Fibroblast of gingiva (primary cell): ENCODE measurements at places on chromosomes 6 and 20.

GRCh38 chr6:144619966-144620365 is 334.8 kb downstream of the UTRN start:
- DNase-seq = no peak

DNA sequence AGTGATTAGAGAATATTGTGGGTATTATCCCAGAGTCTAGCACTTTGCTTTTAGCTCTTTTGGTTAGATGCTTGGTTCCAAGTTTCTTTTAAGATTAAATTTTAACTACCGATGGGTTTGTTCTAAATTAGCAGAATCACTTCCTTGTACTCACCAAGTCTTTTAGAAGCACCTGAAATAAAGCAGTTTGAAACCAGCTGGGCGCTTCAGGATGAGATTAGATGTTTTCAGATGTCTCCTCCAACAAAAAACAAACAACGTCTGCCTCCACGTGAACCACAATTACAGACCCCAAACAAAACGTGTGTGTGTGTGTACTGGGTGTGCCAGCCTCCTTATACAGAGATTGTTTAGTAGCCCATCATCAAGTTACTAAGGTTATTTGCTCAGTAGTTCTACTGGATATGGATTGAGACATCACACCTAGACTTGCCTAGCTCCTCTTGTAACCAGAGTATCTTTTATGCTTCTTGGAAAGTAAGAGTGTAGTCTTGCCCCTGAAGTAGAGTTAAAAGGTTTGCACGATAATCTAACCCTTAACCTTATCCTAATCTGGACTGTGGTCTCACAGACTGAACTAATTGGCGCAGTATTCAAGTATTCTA is 2.3 kb downstream of the DSTN start:
- no peak for DNase-seq

DNA sequence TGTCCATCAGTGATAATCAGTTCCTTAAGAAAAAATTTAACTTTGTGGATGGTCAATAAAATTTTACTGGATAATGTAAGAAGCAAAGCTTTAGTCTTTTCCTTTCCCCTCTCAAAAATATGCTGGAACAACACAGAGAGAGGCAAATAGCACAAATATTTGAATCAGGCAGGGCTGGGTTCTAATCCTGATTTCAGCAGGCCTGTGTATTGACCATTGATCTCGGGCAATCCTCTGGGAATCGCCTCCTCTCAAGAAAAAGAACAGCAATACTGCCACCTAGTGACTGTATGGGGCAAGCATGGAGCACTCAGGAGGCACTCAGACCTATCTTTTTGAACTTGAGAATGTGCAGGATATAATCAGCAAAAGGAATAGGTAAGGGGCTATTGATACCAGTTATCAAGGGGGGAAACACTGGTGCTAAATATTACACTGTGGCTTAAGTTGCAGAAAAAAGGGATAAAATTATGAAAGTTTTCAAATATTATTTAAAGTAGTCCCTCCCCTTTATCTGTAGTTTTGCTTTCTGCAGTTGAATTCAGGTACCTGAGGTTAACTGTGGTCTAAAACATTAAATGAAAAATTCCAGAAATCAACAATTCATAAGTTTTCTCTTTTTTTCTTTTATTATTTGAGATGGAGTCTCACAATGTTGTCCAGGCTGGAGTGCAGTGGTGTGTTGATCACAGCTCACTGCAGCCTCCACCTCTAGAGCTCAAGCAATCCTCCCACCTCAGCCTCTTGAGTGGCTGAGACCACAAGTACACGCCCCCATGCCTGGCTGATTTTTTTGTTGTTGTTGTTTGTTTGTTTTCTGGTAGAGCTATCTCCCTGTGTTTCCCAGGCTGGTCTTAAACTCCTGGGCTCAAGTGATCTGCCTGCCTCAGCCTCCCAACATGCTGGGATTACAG is 91.8 kb upstream of the NHSL1 start:
- DNase-seq = peak; percentile 65

- no peak for DNase-seq
Measured at GRCh38 chr6:47714802-47715201, 16.4 kb downstream of the ADGRF4 start.

- DNase-seq = no peak
Measured at GRCh38 chr20:5674176-5674660, 76.0 kb upstream of the SHLD1 start.

DNA sequence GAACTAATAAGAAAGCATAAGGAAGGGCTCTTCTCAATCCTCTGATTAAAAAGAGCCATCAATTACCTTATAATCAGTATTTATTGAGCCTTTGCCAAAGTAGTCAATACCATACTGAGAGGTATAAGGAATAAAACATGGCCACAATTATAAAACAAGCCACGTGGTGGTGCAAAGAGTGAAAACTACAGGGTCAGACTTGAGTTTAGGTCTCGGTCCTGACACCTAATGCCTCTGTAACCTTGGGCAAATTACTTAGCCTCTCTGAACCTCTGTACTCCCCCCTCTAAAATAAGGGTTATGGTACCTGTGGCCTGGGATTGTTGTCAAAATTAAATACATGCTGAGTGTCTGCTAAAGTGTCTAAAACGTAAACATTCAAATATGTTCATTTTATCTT is 11.8 kb downstream of the TRIM10 start:
- no peak for DNase-seq

GRCh38 chr20:44765701-44766347 is 20.2 kb downstream of the KCNK15 start:
- DNase-seq = peak; percentile 65

GRCh38 chr20:5400164-5400762 is 83.5 kb upstream of the PROKR2 start:
- DNase-seq = no peak

DNA sequence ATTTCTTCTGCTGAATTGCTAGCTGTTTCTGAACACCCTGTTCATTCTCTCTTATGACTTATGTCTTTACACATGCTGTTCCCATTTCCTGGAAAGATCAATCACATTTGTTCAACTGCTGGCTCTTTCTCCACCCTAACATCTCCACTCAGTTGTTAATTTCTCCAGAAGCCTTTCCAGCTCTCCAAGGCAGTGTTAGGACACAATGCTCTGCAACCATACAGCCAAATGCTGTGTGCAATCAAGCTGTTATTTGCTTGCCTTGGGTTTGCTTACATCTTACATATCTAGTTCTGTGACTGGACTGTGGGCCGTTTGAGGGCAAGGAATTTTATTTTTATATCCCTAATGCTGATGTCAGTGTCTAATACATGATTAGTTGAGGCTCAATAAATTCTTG is 24.2 kb upstream of the CITED2 start:
- peak; percentile 73 for DNase-seq
